Astrocyte (in vitro differentiated cells and primary cell): ENCODE measurements at places on chromosomes 4 and X. TPM values are rescaled to one million over a fixed set of nuclear protein-coding genes. Genes with fewer than 3 reads are reported as not detected.

DNA sequence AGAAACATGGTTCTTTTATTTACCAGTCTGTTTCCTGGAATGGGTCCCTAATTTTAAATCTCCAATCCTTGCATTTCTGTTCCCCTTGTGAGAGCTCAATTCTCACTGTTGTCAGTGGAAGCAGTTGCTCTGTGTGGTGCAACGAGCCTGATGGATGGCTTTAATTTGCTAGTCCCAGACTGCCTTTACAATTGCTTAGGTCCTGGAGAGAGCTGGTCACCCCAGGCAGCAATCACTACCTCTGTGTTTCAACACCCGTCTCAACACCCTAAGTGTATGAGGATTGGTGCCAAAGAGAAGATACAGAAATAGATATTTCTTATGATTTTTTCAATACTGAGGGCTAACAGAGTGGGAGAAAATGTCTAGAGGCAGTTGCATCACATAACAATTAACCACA, 873.8 kb downstream of the GLUD2 start:
- H3K36me3 ChIP-seq = no peaks in the 10 kb centered on the region
- H3K4me1 ChIP-seq = no peaks in the 10 kb centered on the region
- no peaks in the 10 kb centered on the region for H3K27me3 ChIP-seq
- DNase-seq = no peak

GRCh38 chrX:38804682-38805431, 3.6 kb downstream of the MID1IP1 start:
- no peaks in the 10 kb centered on the region for H3K27me3 ChIP-seq
- no peaks in the 10 kb centered on the region for H3K36me3 ChIP-seq
- no peak for DNase-seq
- peak overlapping the region; percentile 83 for H3K27ac ChIP-seq

GRCh38 chr4:13531625-13531998, 12.7 kb downstream of the NKX3-2 start:
- H3K4me1 ChIP-seq = peaks cover 2% of the 10 kb centered on the region
- DNase-seq = no peak
- no peak overlapping the region for H3K4me3 ChIP-seq
- H3K27me3 ChIP-seq = peaks cover 98% of the 10 kb centered on the region
- no peak overlapping the region for H3K27ac ChIP-seq

DNA sequence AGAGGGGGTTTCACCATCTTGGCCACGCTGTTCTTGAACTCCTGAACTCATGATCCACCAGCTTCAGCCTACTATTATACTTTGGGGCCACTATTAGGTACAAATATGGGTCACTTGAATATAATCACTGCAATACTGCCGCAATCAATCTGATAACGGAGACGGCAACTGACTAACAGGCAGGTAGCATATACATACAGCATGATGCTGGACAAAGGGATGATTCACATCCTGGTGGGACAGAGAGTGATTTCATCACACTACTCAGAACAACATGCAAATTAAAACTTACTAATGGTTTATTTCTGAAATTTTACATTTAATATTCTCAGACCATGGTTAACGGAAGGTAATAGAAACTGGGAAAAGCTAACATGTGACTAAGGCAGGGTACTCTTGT, 10.9 kb downstream of the LRBA start:
- H3K27ac ChIP-seq = no peak overlapping the region
- DNase-seq = peak; percentile 68
- no peaks in the 10 kb centered on the region for H3K27me3 ChIP-seq
- peaks cover 7% of the 10 kb centered on the region for H3K4me1 ChIP-seq

GATA1 gene
- not detected in 2 replicates for total RNA-seq

GRCh38 chrX:85941275-85941674, 106.1 kb downstream of the CHM start:
- no peak for DNase-seq
- H3K27me3 ChIP-seq = no peaks in the 10 kb centered on the region
- no peaks in the 10 kb centered on the region for H3K36me3 ChIP-seq

- no peaks in the 10 kb centered on the region for H3K4me1 ChIP-seq
- no peaks in the 10 kb centered on the region for H3K27me3 ChIP-seq
- H3K4me3 ChIP-seq = no peak overlapping the region
- H3K36me3 ChIP-seq = no peaks in the 10 kb centered on the region
- H3K27ac ChIP-seq = no peak overlapping the region
Observed at GRCh38 chrX:45540181-45540580, 339.5 kb upstream of the DIPK2B start.

TLR1 gene
- 0.54 and 0.70 TPM in 2 replicates for total RNA-seq

DNA sequence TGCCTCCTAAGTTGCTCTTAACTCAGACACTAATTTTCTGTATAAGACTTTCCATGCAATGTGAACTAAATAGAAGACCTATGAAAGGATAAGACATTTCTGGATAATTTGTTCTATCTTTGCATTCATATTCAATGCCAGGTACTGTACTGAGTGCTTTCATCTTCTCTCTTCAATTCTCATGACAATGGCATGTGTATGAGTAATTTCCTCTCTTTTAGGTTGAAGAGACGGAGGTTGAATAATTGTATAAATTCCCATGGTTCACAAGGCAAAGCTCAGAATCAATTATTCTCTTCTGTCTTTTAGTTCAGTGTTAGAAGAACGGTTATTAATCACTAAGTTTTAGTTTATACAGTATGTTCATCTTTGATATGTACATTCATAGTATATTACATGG, 29.3 kb upstream of the CFAP299 start:
- peak; percentile 69 for DNase-seq
- H3K36me3 ChIP-seq = no peaks in the 10 kb centered on the region
- no peak overlapping the region for H3K4me3 ChIP-seq
- peaks cover 52% of the 10 kb centered on the region for H3K4me1 ChIP-seq
- peak overlapping the region; percentile 95 for H3K27ac ChIP-seq

NKAP gene
- total RNA-seq = 6.5 and 7.1 TPM in 2 replicates

ARMCX6 gene
- 68.0 and 71.2 TPM in 2 replicates for total RNA-seq

- peak overlapping the region; percentile 60 for H3K27ac ChIP-seq
- H3K36me3 ChIP-seq = no peaks in the 10 kb centered on the region
- peak; percentile 28 for DNase-seq
- no peaks in the 10 kb centered on the region for H3K4me1 ChIP-seq
Observed at GRCh38 chr4:127781300-127782024, 660 bp upstream of the HSPA4L start.

ANK2 gene
- 77.1 and 77.8 TPM in 2 replicates for total RNA-seq
